ENCODE measurements at places on chromosomes 4 and X.

- H3K4me1 ChIP-seq: no peaks in the 10 kb centered on the region
- no peaks in the 10 kb centered on the region for H3K27me3 ChIP-seq
- H3K4me3 ChIP-seq: no peak overlapping the region
- H3K36me3 ChIP-seq: no peaks in the 10 kb centered on the region
- DNase-seq: no peak
These were observed 15.2 kb upstream of the SCOC start for GRCh38 chr4:140358281-140358680.

- DNase-seq: peak; percentile 41
- H3K4me3 ChIP-seq: no peak overlapping the region
- peaks cover 52% of the 10 kb centered on the region for H3K4me1 ChIP-seq
- H3K36me3 ChIP-seq: no peaks in the 10 kb centered on the region
These were observed 108.6 kb downstream of the PALLD start for GRCh38 chr4:168605411-168605810.

GRCh38 chr4:151458148-151458547 lies 49.2 kb downstream of the FHIP1A start:
- no peak overlapping the region for H3K27ac ChIP-seq
- H3K27me3 ChIP-seq: no peaks in the 10 kb centered on the region
- no peak for DNase-seq
- H3K4me1 ChIP-seq: peaks cover 20% of the 10 kb centered on the region
- H3K4me3 ChIP-seq: no peak overlapping the region
- no peaks in the 10 kb centered on the region for H3K36me3 ChIP-seq

DNA sequence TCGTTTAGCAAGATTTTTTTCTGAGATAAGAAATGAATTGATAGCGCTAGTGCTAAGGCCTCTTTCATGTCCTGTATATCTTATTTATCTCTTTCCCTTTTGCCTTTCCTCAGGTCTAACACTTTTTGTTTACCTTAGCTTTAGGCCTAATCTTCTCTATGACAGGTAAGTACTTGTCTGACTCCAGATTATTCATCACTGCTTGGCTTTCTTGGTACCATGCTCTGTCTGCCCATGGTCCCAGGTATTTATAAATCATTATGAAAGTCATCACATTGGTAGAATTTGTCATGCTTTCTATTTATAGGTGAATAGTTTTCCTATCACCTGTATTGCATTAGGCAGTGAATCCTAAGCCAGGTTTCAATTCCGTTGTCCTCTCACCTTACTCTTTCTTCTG lies 99.5 kb upstream of the CTSO start:
- no peak overlapping the region for H3K4me3 ChIP-seq
- H3K36me3 ChIP-seq: no peaks in the 10 kb centered on the region
- H3K4me1 ChIP-seq: no peaks in the 10 kb centered on the region
- no peak overlapping the region for H3K27ac ChIP-seq

GRCh38 chrX:140967036-140967435 lies 35.4 kb upstream of the SPANXB1 start:
- no peak for DNase-seq
- no peak overlapping the region for H3K4me3 ChIP-seq
- H3K27me3 ChIP-seq: peaks cover 28% of the 10 kb centered on the region

GRCh38 chr4:103443324-103443723 lies 245.2 kb upstream of the CENPE start:
- H3K27ac ChIP-seq: no peak overlapping the region
- H3K36me3 ChIP-seq: no peaks in the 10 kb centered on the region
- peak; percentile 60 for DNase-seq
- H3K27me3 ChIP-seq: no peaks in the 10 kb centered on the region

- DNase-seq: no peak
- no peak overlapping the region for H3K4me3 ChIP-seq
- no peak overlapping the region for H3K27ac ChIP-seq
- peaks cover 23% of the 10 kb centered on the region for H3K27me3 ChIP-seq
- H3K4me1 ChIP-seq: no peaks in the 10 kb centered on the region
These were observed 136.5 kb downstream of the PRKX start for GRCh38 chrX:3576886-3577501.

DNA sequence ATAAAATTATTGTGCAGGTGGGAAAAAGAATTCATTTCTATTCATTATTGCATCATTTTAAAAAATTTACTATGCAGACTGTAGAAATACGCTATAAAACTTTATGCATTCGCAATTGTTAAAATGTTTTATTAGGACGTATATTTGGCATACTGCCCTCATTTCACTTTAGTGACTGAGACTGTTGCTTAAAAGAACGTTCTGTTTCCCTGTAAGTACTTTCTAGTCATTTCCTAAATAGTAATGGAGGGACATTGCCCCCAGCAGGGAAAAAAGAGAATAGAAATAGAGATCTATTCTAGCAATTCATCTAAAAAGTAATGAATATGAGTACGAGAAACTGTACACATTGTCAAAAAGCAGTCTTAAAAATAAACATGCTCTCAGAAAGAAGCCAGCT lies 1295.8 kb upstream of the TENM3 start:
- no peaks in the 10 kb centered on the region for H3K36me3 ChIP-seq
- no peaks in the 10 kb centered on the region for H3K4me1 ChIP-seq
- no peak overlapping the region for H3K27ac ChIP-seq
- no peaks in the 10 kb centered on the region for H3K27me3 ChIP-seq

- H3K4me1 ChIP-seq: peaks cover 29% of the 10 kb centered on the region
- H3K36me3 ChIP-seq: no peaks in the 10 kb centered on the region
- H3K27ac ChIP-seq: no peak overlapping the region
- DNase-seq: peak; percentile 54
- H3K27me3 ChIP-seq: no peaks in the 10 kb centered on the region
- no peak overlapping the region for H3K4me3 ChIP-seq
These were observed 206.1 kb upstream of the KLF8 start for GRCh38 chrX:56025872-56026571.

- no peaks in the 10 kb centered on the region for H3K4me1 ChIP-seq
- DNase-seq: no peak
- no peak overlapping the region for H3K4me3 ChIP-seq
- H3K36me3 ChIP-seq: no peaks in the 10 kb centered on the region
- no peaks in the 10 kb centered on the region for H3K27me3 ChIP-seq
- H3K27ac ChIP-seq: no peak overlapping the region
These were observed 147.6 kb downstream of the PPP3CA start for GRCh38 chr4:101199507-101200285.

- no peaks in the 10 kb centered on the region for H3K36me3 ChIP-seq
- H3K4me3 ChIP-seq: no peak overlapping the region
- H3K27me3 ChIP-seq: no peaks in the 10 kb centered on the region
- no peak for DNase-seq
These were observed 19.2 kb downstream of the TMPRSS11F start for GRCh38 chr4:68110441-68110840.

DNA sequence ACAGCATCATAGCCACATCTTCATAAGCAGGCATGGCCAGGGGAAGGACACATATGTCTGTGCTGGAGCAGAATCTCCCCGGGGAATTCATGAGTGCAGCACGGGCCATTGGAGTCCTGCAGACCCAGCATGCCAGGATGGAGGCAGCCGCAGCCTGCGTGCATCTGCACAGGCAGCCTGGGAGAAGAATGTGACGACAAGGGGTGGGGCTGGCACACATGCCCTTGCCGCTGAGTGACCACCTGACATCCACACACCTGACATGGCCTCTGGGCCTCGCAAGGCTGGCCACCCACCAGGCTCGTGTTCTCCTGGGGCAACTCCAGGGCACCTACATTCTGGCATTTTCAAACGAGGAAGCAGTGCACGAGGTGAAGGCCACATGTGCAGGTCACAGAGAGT lies 66.2 kb upstream of the AFAP1 start:
- no peak overlapping the region for H3K4me3 ChIP-seq
- H3K27me3 ChIP-seq: peaks cover 3% of the 10 kb centered on the region
- no peaks in the 10 kb centered on the region for H3K4me1 ChIP-seq
- H3K27ac ChIP-seq: no peak overlapping the region

- H3K36me3 ChIP-seq: no peaks in the 10 kb centered on the region
- H3K27me3 ChIP-seq: no peaks in the 10 kb centered on the region
- no peak overlapping the region for H3K4me3 ChIP-seq
- H3K4me1 ChIP-seq: no peaks in the 10 kb centered on the region
- no peak for DNase-seq
These were observed 31.8 kb downstream of the NAA11 start for GRCh38 chr4:79294064-79294463.

GRCh38 chrX:1591863-1592469 lies 562 bp downstream of the AKAP17A start:
- H3K27ac ChIP-seq: peak overlapping the region; percentile 44
- H3K36me3 ChIP-seq: no peaks in the 10 kb centered on the region
- H3K4me3 ChIP-seq: peak overlapping the region; percentile 95
- no peak for DNase-seq

GRCh38 chr4:76960014-76960413 lies 10.5 kb downstream of the SEPTIN11 start:
- H3K4me1 ChIP-seq: no peaks in the 10 kb centered on the region
- no peak overlapping the region for H3K27ac ChIP-seq
- no peaks in the 10 kb centered on the region for H3K36me3 ChIP-seq
- no peak for DNase-seq

DNA sequence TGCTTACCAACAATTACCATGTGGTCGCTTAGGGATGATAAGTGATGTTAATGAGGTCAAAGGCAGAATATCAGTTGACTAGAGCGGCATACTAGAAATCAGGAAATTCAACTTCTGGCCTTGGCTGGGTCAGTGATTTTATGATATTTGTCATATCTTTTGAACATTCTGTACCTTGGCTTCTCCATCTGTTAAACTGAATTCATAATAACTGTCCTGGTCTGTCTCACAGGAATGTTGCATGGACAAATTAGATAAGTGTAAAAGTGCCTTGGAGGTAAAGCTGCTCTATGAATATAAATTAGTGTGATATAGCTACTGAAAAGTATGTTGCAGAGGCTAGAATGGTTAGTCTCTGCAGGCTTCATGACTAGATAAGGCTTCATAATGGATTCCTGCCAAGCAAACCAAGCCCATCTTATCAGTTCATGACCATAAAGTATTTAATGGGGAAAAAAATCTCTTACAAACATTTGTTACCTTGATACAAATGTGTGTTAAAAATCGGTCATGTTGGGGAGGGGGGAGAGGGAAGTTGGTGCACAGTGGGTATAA lies 104.6 kb upstream of the BMPR1B start:
- H3K4me1 ChIP-seq: no peaks in the 10 kb centered on the region
- H3K27me3 ChIP-seq: no peaks in the 10 kb centered on the region
- no peak overlapping the region for H3K4me3 ChIP-seq

GRCh38 chr4:34486461-34487363 lies 1757.6 kb downstream of the ARAP2 start:
- no peak overlapping the region for H3K27ac ChIP-seq
- H3K36me3 ChIP-seq: no peaks in the 10 kb centered on the region
- no peak overlapping the region for H3K4me3 ChIP-seq
- no peaks in the 10 kb centered on the region for H3K4me1 ChIP-seq

GRCh38 chr4:25870081-25870480 lies 7.3 kb upstream of the SEL1L3 start:
- H3K4me3 ChIP-seq: no peak overlapping the region
- no peak overlapping the region for H3K27ac ChIP-seq
- peaks cover 5% of the 10 kb centered on the region for H3K4me1 ChIP-seq
- no peaks in the 10 kb centered on the region for H3K27me3 ChIP-seq

DNA sequence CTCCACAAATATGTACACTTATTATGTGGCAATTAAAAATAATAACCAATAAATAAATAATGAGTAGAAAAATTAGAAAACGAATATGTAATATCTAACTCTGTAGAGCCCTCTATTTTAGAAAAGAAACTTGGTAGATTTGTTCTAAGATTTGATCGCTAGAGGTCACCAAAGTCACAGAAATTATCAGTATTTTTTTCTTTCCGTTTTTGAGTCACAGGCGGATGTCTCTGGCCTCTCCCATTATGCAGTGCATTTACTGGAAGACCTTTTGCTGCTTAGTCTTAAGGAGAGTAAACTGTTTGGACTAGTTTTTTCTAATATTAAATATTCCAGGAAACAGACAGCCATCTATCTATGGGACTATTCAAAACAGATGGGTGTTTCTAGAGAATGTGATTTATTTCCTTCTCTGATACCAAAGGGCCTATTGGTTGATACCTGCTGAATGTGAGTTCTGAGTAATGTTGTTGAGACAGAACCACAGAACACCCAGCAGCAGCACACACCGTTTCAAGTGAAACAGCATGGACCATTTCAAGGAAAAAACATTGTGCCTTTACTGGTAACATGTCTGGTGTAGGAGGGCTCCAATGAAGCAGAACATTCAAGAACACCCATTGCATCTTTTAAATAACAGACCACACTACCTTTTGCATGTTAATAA lies 34.0 kb upstream of the GYPA start:
- 0 out of 2 replicates have a peak, but pooled peaks cover 2% of the 10 kb centered on the region for H3K27me3 ChIP-seq
- H3K4me3 ChIP-seq: no peak overlapping the region
- H3K36me3 ChIP-seq: no peaks in the 10 kb centered on the region
- no peak overlapping the region for H3K27ac ChIP-seq
- H3K4me1 ChIP-seq: no peaks in the 10 kb centered on the region

GRCh38 chr4:158814636-158815330 lies 46.0 kb downstream of the FNIP2 start:
- H3K27me3 ChIP-seq: no peaks in the 10 kb centered on the region
- no peak overlapping the region for H3K4me3 ChIP-seq
- no peak for DNase-seq
- H3K4me1 ChIP-seq: peaks cover 40% of the 10 kb centered on the region

- no peaks in the 10 kb centered on the region for H3K36me3 ChIP-seq
- DNase-seq: no peak
- no peak overlapping the region for H3K4me3 ChIP-seq
- no peak overlapping the region for H3K27ac ChIP-seq
- no peaks in the 10 kb centered on the region for H3K27me3 ChIP-seq
These were observed 1222.2 kb downstream of the STIM2 start for GRCh38 chr4:28082686-28083390.

DNA sequence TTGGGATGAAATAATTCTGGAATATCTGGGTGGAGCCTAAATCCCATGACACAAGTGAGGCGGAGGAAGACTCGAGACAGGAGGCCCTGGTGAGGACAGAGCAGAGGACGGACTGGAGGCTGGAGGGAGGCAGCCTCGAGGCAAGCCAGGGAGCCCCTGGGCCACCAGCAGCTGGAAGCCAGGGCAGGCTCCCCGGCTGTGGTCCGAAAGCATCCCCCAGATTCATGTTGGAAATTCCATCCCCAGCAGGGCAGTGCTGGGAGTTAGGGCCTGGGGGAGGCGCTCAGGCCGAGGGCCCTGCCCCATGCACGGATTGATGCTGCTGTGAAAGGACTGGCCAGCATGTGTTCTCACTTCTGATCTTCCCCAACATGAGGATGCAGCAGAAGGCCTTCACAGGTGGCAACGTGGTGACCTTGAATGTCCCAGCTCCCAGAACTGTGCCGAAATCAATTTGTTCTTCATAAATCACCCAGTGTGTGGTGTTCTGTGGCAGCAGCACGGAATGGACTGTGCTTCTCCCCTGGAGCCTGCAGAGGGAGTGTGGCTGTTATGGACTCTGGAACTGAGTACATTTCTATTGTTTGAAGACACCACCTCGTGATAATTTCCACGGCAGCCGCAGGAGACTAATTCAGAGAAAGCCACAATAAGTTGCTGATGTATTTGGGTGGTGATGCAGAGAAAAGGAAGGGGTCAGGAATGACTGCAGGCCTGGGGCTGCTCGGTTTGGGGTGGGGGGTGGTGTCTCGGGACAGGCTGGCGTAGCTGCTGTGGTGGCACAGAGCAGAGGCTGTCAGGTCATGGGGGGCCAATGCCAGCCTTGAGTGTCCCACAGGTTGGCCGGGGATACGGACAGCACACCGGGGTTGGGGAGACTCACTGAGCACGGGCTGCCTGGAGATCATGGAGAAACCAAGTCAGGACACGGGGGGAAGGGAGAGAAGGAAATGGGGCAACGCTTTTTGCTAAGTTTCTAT lies 56.9 kb downstream of the PCGF3 start:
- no peak overlapping the region for H3K27ac ChIP-seq
- no peak overlapping the region for H3K4me3 ChIP-seq
- H3K27me3 ChIP-seq: no peaks in the 10 kb centered on the region
- H3K36me3 ChIP-seq: 0 out of 2 replicates have a peak, but pooled peaks cover 11% of the 10 kb centered on the region
- H3K4me1 ChIP-seq: no peaks in the 10 kb centered on the region

GRCh38 chr4:76699751-76700310 lies 198.1 kb downstream of the SOWAHB start:
- peaks cover 46% of the 10 kb centered on the region for H3K4me1 ChIP-seq
- no peak for DNase-seq
- H3K36me3 ChIP-seq: 0 out of 2 replicates have a peak, but pooled peaks cover 3% of the 10 kb centered on the region
- H3K4me3 ChIP-seq: no peak overlapping the region

All from PC-9 (cell line).